ENCODE measurements at places on chromosomes 7 and 10.

- no peak for DNase-seq
These were observed 824.5 kb downstream of the TYW1 start for GRCh38 chr7:67821116-67821515.

- DNase-seq, result no peak
These were observed 25.5 kb upstream of the BAG3 start for GRCh38 chr10:119625570-119626280.

GRCh38 chr10:26807532-26807931 lies 53.2 kb downstream of the ABI1 start:
- no peak for DNase-seq

DNA sequence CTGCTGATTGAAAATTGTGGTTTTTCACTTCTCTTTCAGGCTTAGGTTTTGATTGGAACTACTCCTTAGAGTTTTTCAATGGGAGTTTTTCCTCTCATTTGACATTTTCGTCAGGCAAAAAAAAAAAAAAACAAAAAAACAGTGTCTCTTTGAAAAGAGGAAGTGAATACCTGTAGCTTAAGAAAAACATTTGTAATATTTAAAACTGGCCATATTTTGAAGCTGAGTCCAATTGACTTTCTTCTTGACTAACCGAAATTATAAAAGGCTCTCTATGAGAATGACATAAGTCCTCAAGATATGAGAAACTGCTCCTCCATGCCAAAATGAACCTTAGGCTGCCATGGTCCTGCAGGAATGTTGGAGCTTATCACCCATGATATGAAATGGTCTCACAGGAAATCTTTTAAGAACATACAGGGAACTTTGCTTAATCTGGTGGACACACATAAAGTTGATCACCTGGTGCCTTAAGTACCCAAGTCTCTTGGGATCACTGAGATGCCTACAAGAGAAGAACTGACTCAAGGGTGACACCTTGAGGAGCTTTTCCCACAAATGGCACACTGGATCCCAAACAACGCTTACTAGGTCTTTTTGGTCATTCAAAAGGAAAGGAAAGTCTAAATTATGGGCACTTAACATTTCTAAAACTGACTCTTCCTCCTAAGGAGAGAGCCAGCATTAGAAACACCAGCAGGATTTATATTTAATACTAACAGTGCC lies 263.4 kb downstream of the CDC14C start:
- DNase-seq, result no peak

All from NCI-H2081 treated with DMSO at 0.1 percent for 48 hours (cell line).